ENCODE measurements at places on chromosomes 7 and 10. TPM values are rescaled to one million over a fixed set of nuclear protein-coding genes. Genes with fewer than 3 reads are reported as not detected.

The PPP1R17 gene
- total RNA-seq, result not detected

The SPDYE8 gene
- not detected for total RNA-seq

The HTRA1 gene
- 386 TPM for total RNA-seq

The PDE1C gene
- total RNA-seq, result 7.1 TPM

The BPGM gene
- total RNA-seq, result 15.7 TPM

The AZGP1 gene
- 0.63 TPM for total RNA-seq

The OLAH gene
- not detected for total RNA-seq

The NUTM2A gene
- 0.66 TPM for total RNA-seq

The BHLHA15 gene
- total RNA-seq, result not detected

The DGKI gene
- total RNA-seq, result 6.8 TPM

The CFAP43 gene
- total RNA-seq, result 0.27 TPM

The ZNF467 gene
- 18.5 TPM for total RNA-seq

The MSMB gene
- total RNA-seq, result not detected

The ADCYAP1R1 gene
- 6.1 TPM for total RNA-seq

The GPR141 gene
- 1.2 TPM for total RNA-seq

The PRTFDC1 gene
- 3.1 TPM for total RNA-seq

The GIMAP5 gene
- 29.4 TPM for total RNA-seq

The INSYN2A gene
- not detected for total RNA-seq

The FAM131B gene
- total RNA-seq, result 2.8 TPM

The PTPRE gene
- total RNA-seq, result 46.0 TPM

The FAM13C gene
- 49.7 TPM for total RNA-seq

The GRM3 gene
- total RNA-seq, result not detected

The ATRNL1 gene
- total RNA-seq, result 27.5 TPM

The ITPRID1 gene
- total RNA-seq, result not detected

The TUBAL3 gene
- total RNA-seq, result not detected

The CARD11 gene
- total RNA-seq, result 1.9 TPM

The CCDC3 gene
- 119 TPM for total RNA-seq

All from aorta (tissue), 5 donors.